ENCODE measurements at places on chromosomes 12 and 14.
A peak's percentile ranks its signal among the peaks of the same experiment; 100 is the strongest.

- DNase-seq = peak; percentile 27
Observed at GRCh38 chr14:59189091-59189785, 771 bp downstream of the DAAM1 start.

- DNase-seq = peak; percentile 90
Observed at GRCh38 chr14:71574976-71575375, 357.3 kb upstream of the RGS6 start.

DNA sequence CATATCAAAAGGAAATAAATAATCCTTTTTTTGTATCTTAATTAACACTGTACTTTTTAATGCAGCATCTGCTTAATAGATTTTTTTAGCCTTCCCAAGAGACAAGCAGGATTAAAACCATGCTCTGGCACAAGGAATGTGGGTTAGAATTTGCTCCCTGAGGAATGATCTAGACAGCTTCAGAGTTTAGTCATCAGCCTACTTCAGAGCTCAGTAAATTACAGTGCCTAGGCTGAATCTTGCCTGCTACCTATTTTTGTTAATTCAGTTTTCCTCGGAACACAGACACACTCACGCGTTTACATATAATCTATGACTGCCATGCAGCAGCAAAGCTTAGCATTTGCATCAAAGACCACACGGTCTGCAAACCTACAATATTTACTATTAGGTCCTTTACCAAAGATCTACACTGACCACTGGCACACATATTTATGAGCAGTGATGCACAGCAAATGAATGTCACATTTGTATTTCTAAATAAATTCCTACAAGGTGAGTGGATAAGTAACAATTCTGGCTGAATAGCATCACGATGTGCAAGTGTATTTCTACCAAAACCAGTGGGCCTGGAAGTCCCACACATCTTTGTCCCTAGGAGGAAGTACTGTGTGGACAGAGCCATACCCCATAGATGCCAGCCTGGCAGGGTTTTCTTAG is 309.8 kb upstream of the TMEM132C start:
- peak; percentile 84 for DNase-seq

DNA sequence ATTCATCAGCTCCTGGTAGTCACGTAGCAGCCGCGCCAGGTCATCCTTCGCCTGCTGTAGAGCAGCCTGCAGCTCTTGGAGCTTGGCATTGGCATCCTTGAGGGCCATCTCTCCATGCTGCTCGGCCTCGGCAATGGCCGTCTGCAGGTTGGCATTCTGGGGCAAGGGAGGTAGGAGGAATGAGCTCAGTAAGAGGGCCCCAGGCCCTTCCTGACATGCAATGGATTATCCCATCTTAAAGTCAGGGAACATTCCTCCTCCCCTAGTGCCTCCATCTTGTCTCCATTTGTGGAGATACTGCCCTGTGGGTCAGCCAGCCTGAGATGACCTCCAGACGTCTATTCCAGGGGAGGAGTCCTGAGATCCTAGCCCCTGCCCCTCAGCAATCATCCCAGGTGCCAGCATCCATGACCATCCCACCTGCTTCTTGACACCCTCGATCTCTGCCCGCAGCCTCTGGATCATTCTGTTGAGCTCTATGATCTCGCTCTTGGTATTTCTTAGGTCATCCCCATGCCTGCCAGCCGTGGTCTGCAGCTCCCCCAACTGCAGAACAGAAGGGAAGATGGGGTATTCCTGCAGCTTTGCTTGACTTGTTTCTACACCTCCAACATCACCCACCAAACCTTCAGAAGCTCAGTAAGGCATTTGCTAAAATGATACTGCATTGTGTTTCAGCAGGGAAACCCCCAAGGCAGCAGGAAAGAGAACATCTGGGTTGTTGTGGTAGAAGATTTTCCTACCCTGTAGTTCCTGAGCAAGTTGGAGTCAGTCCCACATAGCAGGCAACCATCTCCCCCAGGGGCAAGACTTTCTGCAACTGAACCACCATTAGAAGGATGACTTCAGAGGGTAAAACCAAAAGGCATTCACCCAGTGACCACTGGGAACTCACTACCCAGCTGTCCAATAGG is 4.4 kb downstream of the KRT3 start:
- DNase-seq = no peak

GRCh38 chr14:67579040-67579439 is 21.0 kb downstream of the PIGH start:
- DNase-seq = no peak

DNA sequence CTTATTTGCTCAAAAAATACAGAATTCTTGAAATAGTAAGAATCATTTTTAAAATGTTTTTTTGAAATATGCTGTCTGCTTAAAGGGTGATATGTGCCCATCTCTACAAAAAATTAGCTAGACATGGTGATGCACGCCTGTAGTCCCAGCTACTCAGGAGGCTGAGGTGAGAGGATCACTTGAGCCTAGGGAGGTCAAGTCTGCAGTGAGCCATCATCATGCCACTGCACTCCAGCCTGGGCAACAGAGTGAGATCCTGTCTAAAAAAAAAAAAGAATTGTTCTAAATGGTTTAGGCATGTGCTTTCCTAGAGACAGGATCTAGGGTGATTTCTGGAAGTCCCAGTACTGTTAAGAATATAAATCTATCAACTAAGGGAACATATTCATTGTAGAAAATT is 75.6 kb upstream of the HECTD1 start:
- DNase-seq = no peak

DNA sequence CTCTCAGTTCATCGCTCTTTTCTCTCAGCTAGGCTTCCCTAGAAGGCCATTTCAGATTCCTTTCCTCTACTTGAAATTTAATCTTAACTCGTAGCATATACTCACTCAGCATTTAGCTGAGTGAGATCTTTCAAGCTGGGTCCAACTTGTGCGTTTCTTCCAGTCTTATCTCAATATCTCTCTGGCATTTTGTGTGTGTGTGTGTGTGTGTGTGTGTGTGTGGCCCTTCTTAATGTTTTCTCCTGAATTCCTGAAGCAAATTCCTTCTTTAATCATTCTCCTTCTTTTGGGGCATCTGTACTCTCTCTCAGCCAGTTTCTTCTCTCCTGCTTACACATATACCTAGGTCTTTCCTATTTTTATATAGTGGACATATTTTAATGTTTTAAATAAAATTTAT is 129.1 kb downstream of the KITLG start:
- peak; percentile 39 for DNase-seq

DNA sequence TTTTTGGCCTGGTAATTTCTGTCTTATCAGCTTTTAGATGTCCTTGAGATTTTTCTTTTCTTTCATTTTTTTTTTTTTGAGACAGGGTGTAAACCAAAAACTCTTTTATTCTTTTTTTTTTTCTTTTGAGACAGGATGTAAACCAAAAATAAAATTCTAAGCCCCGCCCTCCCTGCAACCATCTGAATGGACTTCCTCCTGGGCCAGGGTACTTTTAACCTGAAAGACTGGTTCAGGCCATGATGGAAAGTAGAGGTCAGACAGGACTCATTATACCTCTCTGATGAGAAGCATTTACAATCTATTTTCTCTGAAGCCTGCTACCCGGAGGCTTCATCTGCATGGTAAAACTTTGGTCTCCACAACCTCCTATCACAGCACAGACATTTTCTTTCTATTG is 33.5 kb upstream of the TCL1B start:
- no peak for DNase-seq

- no peak for DNase-seq
Observed at GRCh38 chr12:25119020-25119419, 75.9 kb downstream of the DNAI7 start.

- no peak for DNase-seq
Observed at GRCh38 chr14:68312884-68313610, 479.8 kb downstream of the ZFP36L1 start.

GRCh38 chr14:100312877-100313400 is 6.7 kb upstream of the SLC25A29 start:
- no peak for DNase-seq

DNA sequence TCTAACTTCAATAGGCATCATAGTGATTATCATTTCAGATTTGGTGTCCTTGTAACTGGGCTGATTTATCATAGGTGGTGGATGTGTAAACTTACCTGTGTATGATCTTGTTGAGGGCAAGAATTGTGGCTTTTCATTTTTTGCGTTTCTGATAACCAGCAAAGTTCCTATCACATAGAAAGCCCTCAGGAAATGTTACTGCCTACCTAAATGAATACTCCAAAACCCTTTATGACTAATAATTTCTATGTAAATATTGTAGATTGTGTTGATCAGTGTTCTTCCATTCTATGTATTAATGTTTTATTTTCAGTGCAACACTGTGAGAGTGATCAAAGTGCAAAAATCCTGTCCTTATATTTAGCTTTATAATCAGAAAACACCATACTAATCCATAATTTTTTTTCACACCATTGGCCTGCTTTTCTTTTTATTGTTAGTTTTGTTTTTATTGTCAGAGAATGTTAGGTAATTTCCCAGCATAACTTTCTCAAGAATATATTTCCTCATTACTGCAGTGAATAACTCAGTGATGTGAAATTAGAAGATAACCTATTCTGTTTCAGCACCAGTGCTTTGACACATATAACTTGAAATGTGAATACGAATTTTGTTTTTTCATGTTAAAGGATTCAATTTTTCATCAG is 94.1 kb downstream of the GPHN start:
- no peak for DNase-seq

GRCh38 chr12:84046859-84047258 is 865.7 kb downstream of the SLC6A15 start:
- peak; percentile 56 for DNase-seq

- DNase-seq = peak; percentile 5
Observed at GRCh38 chr12:128025589-128026245, 241.3 kb upstream of the TMEM132C start.

GRCh38 chr12:49276304-49277290 is 11.7 kb downstream of the TUBA1C start:
- no peak for DNase-seq

DNA sequence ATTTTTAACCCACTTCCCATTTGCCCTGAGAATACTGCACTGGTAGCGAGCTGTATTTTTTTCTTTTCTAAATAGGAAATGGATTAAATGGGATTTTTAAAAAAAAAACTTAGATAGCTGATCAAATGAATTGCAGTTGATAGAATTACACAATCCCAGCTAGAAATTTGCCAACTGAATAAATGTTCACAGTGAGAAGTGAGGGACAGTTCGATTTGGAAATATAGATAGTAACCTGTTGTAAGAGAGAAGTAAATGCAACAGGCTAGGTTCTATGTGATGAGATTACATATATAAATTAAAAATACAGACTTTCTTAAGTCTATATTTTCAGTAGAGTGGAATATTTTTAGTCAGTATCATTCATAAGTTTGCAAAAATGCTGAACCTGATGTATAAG is 48.1 kb upstream of the SMCO2 start:
- no peak for DNase-seq

GRCh38 chr12:69610126-69610525 is 581 bp downstream of the LRRC10 start:
- no peak for DNase-seq

DNA sequence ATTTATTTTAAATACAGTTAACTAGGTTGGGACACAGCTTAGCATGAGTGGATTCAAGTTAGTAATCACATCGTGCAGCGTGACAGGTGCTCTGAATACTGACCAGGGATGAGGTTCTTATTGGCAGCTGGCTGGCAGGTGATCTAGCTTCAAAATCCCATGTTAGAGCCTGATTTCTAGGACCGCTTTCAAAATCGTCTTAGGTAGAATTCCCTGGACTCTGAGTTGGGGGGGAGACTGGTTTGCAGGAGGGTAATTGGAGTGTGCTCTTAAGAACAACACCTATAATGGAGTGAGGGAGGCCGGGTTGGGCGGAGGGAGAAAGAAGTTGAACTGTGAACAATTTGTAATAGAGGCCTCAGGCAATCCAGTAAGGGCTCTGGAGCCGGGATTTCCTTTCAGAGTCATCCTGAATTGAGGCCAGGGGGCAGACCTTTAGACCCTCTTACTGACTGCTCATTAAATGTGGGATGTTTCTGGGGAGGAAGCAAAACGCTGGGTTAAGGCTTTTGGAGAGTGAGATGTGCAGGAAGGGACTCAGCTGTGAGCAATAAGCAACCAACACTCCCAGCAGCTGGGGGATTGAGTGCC is 874 bp upstream of the YARS2 start:
- no peak for DNase-seq

DNA sequence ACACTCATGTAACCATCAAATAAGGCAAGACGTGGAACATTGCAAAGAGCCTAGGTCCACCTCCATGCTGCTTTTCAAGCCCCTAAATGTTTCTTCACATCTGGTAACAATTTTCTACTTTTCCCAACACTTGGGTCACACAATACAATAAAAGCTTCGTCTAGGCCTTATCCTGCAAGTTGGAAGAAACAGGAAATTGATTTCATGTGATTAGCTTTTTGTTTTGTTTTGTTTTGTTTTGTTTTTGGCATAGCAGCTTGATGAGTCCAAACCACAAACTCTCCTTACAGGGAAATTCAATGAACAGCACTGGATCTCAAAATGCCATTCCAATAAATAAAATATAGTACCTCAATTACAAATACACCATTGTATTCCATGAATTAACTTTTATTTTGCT is 19.3 kb downstream of the TAS2R50 start:
- peak; percentile 48 for DNase-seq

GRCh38 chr12:123401753-123402683 is 18.1 kb downstream of the KMT5A start:
- DNase-seq = no peak

GRCh38 chr12:110282300-110282860 is 1.3 kb downstream of the ATP2A2 start:
- peak; percentile 50 for DNase-seq

- DNase-seq = no peak
Observed at GRCh38 chr12:100293017-100293416, 26.0 kb downstream of the SCYL2 start.

DNA sequence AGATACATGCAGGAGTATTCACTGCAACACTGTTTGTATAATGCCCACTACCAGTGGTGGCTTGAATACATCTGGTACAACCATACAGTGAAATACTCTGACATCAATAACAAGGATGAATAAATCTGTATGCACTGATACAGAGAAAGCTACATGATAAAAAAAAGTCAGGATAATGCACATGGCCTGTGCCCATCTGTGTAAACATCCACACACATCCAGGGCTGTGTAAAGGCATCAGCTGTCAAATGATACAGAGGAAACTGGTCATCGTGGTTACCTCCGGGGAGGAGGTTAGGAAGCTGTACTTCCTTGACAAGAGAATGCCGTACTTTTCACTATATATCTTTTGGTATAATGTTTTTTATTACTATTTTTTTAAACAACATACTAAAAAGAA is 176.6 kb downstream of the FOXN3 start:
- DNase-seq = peak; percentile 49

- DNase-seq = no peak
Observed at GRCh38 chr14:99462210-99462609, 18.4 kb downstream of the SETD3 start.
